Posterior vena cava (tissue), 2 donors: ENCODE measurements at places on chromosomes 6 and 20. TPM values are rescaled to one million over a fixed set of nuclear protein-coding genes. Genes with fewer than 3 reads are reported as not detected.

The PSORS1C2 gene
- total RNA-seq = not detected

GRCh38 chr20:59825563-59825920, 107.9 kb downstream of the SYCP2 start:
- no peak for DNase-seq

GRCh38 chr6:79005024-79005423, 73.0 kb downstream of the PHIP start:
- no peak for DNase-seq

- DNase-seq = peak; percentile 75
These were observed at the start of gene CLVS2 for GRCh38 chr6:122995921-122996793. TSS of gene CLVS2 (plus strand) at chr6:122996235. CDS start at chr6:122997778, 1,543 bp downstream.

DNA sequence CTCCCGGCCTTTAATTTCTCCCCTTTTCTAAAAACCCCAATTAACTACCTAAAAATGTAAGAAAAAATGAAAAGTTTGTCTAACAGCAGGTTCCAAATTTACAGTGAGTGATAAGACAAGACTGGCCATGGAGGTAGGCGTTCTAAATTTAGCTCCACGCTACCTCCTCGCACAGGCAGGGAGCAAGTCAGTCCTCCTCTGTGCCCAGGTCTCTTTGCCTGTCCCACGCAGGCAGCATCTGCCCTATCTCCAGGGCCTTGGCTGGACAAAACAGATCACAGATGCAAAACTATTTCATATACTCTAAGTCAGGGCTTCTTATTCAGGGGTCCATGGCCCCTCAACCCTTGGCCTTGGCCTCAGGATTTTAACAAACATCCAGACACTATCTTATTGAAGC, 98.0 kb upstream of the JARID2 start:
- no peak for DNase-seq
